T-helper 9 cell (primary cell): ENCODE measurements at places on chromosomes 4 and X.

DNA sequence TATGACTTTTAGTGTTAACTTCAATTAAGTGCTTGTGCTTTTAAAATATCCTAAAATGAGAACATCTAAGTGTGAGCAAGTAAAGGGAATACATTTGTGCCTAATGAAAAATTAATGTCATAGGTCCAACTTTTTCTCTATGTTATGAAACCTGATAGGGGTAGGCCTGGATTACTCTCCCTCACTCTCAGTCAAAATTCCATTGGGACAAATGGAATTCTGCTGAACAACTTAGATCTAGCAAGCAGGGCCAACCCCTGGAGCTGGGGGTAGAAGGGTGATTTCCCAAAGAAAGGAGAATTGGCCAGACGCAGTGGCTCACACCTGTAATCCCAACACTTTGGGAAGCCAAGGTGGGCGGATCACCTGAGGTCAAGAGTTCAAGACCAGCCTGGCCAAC lies 67.4 kb downstream of the EDNRA start:
- no peak for DNase-seq

GRCh38 chrX:9158611-9159010 lies 124.7 kb upstream of the FAM9B start:
- DNase-seq: no peak

- no peak for DNase-seq
Observed at GRCh38 chr4:36099509-36099908, 144.8 kb downstream of the ARAP2 start.

DNA sequence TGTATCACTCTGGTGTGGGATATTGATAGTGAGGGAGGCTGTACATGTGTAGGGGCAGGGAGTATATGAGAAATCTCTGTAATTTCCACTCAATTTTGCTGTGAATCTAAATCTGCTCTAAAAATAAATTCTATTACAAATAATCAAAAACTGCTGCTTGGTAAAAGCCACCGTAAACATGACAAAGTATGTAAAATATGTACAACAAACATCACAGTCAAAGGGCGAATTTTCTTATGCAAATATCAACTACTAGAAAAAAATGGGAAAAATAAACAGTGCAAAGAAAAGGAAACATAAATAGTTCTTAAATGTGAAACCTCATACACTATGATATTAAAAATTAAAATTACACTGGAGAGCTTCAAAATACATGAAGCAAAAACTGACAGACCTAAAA lies 105.1 kb upstream of the DCLK2 start:
- DNase-seq: no peak

GRCh38 chr4:114807759-114808404 lies 209.3 kb downstream of the UGT8 start:
- DNase-seq: peak; percentile 3

DNA sequence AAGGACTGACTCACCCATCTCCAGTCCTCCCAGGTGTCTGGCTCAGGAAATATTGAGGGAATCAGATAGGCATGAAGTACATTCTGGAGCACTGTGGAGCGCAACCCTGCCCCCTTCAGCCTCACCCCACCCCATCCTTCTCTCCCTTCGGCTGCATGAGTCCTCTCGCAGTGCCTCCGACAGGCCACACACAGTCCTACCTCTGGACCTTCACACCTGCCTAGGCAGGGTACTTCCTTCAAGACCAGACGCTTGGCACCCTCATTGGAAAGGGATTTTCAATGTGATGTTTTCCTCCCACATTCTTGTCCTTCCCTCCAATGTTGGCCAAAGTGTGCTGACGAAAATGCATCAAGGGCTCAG lies 26.8 kb upstream of the PPP2R2C start:
- DNase-seq: no peak

GRCh38 chr4:64857815-64858214 lies 448.6 kb upstream of the TECRL start:
- no peak for DNase-seq

DNA sequence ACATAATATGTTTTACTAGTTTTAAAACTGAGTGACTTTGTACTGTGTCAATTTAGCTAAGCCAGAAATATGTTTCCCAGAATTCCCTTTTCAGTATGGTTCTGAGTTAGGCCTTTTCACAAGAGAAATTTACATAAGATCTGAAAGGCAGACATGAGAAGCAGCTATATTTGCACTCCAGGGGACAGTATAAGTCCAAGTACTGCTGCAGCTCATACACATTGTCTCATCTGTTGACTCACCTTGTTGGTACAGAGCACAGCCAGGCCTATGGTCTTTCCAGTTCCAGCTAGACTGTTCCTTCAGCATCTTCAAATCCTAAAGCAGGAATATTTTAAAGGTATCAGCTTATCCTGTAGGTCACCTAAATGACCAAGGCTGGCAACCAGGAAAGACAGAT lies 53.5 kb downstream of the BMP3 start:
- no peak for DNase-seq

DNA sequence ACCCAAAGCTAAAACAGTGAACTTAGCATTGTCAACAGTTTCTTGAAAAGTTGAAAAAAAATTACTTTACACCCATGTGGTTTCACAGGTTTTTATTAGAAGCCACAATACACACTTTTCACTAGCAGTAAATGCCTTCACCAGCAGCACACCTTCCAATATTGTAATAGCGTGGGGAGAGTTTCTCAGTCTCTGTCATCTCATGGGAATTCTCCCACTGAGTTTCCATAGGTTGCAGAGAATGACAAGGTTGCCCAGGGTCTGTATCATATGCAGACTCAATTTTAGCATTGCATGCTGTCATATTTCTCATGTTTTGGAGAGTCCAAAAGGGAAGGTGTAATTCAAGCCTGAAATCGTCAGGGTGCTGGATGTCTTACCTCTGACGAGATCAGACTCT lies 486.1 kb upstream of the TENM3 start:
- DNase-seq: no peak

GRCh38 chr4:2866160-2866861 lies 22.7 kb downstream of the ADD1 start:
- DNase-seq: no peak

- DNase-seq: no peak
Observed at GRCh38 chr4:159209249-159209648, 106.4 kb downstream of the RAPGEF2 start.

- no peak for DNase-seq
Observed at GRCh38 chr4:150224896-150225591, 146.8 kb downstream of the DCLK2 start.

DNA sequence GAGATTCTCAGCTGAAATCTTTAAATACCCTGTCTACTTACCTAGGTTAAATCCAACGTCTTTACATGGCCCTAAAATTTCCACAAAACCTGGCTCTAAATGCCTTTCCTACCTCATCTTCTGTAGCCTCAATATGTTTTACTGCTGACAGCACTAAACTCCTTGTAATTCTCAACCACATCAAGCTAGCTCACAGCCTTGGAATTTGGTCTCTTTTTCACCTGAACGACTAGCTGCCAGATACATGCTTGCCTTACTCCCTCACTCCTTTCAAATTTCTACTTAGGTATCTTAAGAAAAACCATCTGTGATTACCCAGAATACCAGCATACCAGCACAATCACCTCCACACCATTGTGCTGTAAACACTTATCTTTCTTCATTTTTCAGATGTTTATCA lies 635.6 kb upstream of the PCDH10 start:
- DNase-seq: no peak

DNA sequence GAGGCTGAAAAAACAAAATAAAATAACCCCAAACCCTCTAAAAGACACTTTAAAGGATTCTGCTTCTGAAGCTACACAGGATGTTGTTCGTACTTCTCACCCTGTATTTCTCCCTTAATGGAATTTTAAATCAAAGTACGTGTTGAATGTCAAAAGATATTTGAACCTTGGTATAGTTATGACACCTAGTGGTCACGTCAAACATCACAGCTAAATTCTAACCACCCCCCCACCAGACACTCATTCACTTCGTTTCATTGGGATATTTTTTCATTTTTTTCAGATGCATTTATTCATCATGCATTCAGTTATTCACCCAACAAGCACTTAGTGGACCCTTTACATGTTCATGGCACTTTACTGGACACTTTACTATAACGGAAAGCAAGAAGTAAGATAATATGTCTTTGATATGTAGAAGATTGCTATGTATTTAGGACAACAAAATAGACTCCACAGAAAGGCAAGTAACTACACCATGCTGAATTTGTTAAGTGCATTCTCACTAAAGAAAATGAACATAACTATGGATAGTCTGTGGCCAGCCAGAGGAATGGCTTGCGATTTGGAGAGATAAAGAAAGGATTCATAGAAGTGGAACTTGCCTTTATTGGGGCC lies 62.5 kb upstream of the GPR174 start:
- no peak for DNase-seq

GRCh38 chrX:9737363-9737762 lies 28.3 kb downstream of the GPR143 start:
- DNase-seq: no peak

DNA sequence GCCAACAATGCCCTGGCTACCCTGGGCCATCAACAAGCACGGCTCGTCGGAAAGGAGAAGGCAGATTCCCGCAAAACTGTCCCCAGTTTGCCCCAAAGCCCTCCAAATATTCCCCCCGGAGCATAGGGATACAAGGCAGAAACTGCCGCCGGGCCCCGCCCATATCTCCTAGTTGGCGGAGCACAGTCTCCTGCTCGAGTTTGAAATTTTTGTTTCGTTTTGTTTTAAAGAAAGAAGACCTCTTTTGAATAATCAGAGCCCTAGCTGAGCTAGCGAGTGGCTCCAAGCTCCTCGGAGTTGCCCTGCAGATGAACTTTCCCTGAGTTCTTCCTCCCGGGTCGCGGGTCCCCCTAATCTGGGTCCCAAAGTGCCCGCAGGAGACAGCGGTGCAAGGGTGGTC lies 138.1 kb upstream of the ZIC3 start:
- no peak for DNase-seq

DNA sequence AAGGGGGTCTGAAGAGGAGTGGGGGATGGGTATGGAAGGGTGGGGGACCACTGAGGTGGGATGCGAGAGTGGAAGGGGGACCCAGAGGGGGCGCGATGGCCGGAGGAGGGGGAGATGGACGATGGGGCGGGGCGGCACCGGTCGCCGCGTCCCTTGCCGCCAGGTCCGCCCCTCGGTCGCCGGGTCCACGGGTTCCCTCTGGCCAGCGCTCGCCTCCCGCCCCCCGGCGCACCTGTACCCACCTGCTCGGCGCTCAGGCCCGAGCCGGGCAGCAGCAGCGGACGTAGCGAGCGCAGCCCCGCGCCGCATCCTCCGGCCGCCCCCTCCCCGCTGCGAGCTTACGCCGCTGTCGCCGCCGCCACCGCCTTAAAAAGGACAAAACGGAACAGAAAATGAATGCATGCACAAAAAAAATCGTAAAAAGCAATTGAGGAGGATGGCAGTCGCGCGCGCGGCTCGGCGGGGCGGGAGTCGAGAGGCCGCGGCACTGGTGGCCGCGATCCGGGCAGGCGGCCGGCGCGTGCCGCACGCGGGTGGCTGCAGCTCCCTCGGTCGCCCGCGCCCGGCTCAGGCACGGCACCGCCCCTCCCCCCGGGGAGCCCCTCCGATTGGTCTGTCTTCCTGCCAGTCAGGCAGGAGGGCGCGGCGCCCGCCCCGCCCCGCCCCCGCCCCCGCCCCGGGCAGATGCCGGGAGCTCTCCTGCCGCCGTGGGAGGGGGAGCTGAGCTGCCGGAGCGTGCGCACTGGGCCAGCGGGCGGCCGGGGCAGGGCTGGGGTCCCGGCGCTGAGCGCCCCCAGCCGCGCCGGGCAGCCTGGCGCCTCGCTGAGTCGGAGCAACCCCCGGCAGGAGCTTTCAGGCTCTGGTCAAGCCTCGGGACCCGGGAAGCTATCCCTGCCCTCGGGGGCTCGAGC lies at the start of gene JAKMIP1:
JAKMIP1 (minus strand) TSS at position 539 of the 911 bp plus-strand sequence. CDS start 87,699 bp downstream, outside the sequence.
- DNase-seq: peak; percentile 83

DNA sequence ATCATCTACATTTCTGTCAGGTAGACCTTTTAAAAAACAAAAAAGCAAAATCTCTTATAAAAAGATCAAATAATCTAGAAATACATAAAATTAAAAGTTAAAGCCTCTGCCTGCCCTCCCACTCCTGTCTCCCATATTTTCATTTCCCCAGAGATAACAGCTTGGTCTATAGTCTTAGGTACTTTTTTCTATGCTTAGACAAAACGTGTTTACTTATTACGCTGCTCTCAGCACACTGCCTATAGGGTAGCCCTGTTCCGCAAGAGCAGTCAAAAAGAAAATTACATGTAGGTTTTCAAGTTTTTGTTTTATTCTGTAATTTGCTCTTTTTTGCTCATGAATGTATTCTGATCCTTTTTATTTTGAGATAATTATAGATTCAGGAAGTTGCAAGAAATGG lies 73.3 kb downstream of the TAF1 start:
- no peak for DNase-seq

DNA sequence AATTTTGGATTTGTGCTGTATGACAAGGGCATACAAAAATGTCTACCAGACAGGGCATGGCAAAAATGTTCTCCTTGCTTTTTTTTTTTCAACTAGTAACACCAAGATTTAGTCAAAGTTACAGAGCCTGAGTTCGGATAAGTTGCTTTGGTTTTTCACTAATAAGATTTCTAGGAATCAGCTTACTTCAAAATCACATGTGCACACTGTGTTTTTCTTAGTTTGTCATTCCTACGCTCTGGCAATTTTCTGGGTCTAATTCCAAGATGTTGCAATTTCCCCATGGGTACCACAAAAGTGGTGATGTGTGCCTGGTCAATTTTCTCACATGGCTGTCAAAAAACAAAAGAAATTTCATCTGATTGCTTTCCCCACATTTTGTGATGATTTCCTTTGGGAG lies 6.3 kb downstream of the C1QTNF7 start:
- DNase-seq: no peak

DNA sequence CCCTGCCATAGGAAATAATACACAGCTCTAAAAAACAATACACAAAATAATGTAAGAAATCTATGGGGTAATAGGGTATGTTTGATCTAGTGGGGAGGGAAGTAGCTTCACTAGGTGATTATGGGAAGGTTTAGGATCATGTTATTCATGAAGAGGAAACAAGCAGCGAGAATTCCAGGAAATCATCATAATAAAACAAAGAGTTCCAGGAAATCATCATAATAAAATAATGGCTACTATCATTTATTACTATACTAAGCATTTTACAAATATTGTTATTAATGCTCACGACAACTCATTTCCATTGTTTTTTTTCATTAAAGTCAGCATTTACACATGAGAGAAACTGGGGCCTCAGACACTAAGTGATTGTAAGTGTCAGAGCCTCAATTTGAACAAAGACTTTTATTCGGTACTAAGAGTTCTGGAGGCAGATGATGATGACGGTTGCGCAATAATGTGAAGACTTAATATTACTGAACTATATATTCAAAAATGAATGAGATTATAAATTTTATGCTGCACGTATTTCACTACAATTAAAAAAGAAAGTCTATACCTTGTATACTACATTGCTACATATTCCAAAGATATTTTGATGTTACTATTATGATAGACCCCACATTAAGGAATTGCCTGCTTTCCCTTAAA lies 12.2 kb upstream of the CXCL8 start:
- DNase-seq: no peak
